Right lobe of liver (tissue), 6 donors: ENCODE measurements at places on chromosomes 7 and 10. TPM values are rescaled to one million over a fixed set of nuclear protein-coding genes. Genes with fewer than 3 reads are reported as not detected.
A peak's percentile ranks its signal among the peaks of the same experiment; 100 is the strongest.

DNA sequence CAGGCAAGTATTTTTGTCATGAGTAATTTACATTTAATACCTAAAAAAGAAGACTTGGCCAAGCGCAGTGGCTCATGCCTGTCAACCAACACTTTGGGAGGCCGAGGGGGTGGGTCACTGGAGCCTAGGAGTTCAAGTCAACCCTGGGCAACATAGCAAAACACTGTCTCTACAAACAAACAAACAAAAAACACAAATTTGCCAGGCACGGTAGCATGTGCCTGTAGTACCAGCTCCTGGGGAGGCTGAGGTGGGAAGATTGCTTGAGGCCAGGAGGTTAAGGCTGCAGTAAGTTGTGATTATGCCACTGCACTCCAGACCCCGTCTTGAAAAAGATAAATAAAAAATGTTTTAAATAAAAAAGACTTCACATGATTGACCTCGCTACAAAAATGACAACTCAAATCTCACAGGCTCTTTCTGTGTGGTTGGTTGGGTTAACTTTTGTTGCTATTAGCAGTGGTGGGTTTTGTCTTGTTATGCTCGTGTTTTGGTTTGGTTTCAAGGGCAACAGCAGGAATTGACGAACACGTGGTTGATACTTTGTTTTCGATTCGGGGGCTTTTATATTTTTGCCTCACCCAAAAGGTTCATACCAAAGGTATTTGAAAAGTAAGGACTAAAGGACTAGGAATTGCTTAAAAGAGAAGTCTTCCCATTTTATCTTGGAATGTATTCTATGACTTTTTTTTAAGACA, 227.2 kb upstream of the MKLN1 start:
- DNase-seq, result no peak

SH2B2 gene
- total RNA-seq, result 2.5 TPM

DNA sequence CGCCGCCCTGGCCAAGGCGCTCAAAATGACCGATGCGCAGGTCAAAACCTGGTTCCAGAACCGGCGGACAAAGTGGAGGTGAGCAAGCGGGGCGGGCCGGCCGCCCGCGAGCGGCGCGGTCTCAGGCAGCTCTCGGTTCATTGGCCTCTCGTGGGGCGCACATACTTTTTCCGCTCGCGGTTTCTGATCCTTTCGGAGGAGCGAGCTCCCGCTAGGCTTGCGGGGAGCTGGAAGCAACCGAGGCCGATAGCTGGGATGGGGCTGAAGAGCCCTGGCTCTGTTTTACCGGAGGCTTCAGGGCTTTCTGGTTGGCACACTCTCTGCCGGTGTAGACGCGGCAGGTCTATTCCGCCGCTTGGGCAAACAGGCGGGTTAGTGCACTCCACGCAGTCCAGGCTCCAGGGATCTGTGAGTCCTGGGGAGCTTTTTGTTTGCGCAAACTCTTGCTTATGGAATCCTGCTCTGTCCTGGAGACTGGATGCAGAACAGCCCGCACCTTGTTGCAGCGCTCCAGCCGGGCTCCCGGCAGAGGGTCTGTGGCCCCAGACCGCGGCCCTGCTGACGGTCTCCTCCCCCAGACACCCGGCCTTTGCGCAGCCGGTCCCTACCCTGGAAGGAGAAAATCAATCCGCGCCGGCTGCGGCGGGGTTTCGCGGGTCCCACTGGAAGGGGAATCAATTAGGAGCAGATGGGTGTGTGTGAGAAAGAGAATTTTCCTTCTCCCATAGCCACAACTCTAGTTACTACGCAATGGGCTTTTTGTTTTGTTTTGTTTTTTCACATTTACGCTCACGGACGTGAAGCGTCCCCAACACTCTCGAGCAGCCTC, 3.4 kb downstream of the TLX1 start:
- no peak for DNase-seq

GRCh38 chr7:141053626-141054025, 20.2 kb upstream of the TMEM178B start:
- no peak for DNase-seq

GRCh38 chr7:149713061-149713730, 60.2 kb downstream of the ZNF467 start:
- DNase-seq, result no peak

GPAM gene
- total RNA-seq, result 85.1 TPM

TRIL gene
- total RNA-seq, result 0.29 TPM

ZWINT gene
- 1.5 TPM for total RNA-seq

- no peak for DNase-seq
Observed at GRCh38 chr7:10156972-10157371, 816.7 kb upstream of the PHF14 start.

DNAJB9 gene
- 57.0 TPM for total RNA-seq

SHTN1 gene
- total RNA-seq, result 30.8 TPM

NPSR1 gene
- total RNA-seq, result not detected

CACUL1 gene
- total RNA-seq, result 26.4 TPM

PRTFDC1 gene
- 1.1 TPM for total RNA-seq

GRCh38 chr10:99912041-99912440, 97.7 kb downstream of the DNMBP start:
- DNase-seq, result no peak

SFTPA1 gene
- total RNA-seq, result 0.35 TPM

NPM3 gene
- total RNA-seq, result 6.4 TPM

UCN3 gene
- not detected for total RNA-seq

GRCh38 chr7:138564365-138564764, 104.3 kb downstream of the TRIM24 start:
- peak; percentile 76 for DNase-seq

DNA sequence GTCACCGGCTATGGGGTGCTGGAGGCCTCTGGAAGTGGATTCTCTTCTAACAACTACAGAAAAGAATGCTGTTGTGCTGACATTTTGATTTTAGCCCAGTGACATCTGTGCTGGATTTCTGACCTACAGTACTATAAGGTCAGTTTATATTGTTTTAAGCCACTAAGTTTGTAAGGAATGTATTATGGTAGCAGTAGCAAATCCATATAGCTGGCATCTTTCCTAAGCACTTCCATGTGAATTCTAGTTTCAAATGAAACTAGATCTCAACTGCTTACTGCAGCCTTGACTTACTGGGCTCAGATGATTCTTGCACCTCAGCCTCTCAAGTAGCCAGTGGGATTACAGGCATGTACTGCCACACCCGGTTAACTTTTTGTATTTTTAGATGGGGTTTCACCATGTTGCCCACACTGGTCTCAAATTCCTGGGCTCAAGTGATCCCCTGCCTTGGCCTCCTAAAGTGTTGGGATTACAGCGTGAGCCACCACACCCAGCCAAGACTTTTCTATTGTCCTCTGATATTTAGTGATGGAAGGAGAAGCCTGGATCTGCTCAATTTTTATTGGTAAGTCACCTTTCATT, 414.0 kb downstream of the PHTF2 start:
- DNase-seq, result no peak

DNA sequence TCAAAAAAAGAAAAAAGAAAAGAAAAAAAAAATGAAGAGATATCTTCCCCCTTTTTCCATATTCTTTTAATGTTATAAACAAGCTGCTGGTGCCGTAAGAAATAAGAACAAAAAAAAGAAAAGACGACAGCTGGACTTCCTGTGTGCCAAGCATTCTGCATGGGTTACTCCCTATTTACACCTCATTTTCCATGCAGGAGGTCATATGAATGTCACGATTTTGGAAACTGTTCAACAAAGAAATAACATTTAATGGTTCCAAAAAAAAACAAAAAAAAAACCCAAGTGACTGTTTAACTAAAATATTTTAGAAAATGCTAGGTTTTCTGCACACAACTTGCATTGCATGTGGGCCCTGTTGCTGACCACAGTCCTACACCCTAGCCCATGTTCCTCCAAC, 159.3 kb downstream of the TNS3 start:
- no peak for DNase-seq

- no peak for DNase-seq
Observed at GRCh38 chr10:21512573-21513404, 12.7 kb downstream of the SKIDA1 start.

DNA sequence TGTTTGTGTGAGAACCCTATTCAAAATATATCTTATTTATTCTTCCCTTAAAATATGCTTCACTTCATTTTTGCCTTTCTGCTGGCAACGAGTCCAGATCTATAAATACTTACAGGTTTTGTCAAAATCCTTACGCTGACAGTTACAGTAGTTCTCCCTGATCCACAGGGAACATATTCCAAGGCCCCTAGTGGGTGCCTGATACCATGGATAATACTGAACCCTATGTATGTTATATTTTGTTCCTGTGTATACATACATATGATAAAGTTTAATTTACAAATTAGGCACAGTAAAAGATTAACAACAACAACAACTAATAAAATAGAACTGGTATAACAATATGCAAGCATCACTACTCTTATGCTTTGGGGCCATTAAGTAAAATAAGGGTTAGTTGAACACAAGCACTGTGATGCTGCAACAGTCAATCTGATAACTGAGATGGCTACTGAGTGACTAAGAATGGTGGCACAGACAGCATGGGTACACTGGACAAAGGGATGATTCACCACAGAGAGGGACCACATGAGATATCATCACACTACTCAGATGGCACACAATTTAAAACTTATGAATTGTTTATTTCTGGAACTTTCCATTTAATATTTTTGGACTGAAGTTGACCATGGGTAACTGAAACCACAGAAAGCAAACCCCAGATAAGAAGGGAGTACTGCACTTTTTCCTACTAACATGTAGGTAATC, 29.4 kb upstream of the PCGF5 start:
- no peak for DNase-seq

DNA sequence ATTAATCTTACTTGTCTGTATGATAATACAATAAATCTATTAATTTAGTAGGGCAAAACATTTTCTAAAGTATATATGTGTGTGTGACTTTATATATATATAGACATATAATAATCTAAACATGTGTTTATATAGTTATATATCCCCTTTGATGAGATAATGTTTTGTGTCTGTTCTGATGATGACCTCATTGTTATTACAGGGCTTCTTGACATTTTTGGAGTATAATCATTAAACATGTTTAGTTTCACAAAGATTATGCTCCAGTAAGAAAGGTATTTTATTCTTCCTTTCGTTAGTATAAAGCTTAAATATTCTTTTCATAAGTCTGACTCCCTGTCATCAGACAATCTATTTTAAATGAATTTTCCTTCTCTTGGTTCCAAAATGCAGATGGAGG, 62.3 kb upstream of the CABCOCO1 start:
- no peak for DNase-seq

INMT gene
- 38.0 TPM for total RNA-seq

PCDH15 gene
- not detected for total RNA-seq

DNA sequence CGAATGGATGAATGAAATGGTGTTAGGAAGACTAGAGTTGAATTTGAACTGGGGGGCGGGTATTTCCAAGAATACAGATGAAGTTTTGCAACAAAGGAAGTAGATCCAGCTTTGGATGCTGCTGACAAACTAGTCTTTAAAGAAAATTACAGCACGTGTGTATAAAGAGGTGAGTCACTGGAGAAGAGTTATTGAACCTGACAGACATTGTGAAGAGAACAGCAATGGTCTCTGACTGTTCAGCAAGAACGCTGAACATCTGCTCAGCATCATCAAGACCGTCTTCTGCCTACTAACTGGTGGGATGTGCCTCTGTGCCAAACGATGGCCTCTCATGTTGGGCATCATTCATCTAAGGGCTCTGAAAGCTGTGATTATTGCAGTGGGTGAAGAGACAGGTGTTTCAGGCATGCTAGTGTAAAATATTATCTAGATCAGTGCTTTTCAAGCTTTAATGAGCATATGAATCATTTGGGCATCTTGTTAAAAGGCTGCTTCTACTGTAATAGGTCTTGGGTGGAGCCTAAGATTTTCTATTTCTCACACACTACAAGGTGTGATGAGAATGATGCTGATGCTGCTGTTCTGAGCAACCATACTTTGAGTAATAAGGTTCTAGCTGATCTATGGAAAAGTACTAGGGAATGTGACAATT, 291.3 kb downstream of the PTEN start:
- no peak for DNase-seq

- DNase-seq, result no peak
Observed at GRCh38 chr7:115008465-115009114, 86.7 kb downstream of the MDFIC start.

ADGRA1 gene
- not detected for total RNA-seq

- no peak for DNase-seq
Observed at GRCh38 chr7:100356416-100357068, 1.4 kb upstream of the PILRB start.

DNA sequence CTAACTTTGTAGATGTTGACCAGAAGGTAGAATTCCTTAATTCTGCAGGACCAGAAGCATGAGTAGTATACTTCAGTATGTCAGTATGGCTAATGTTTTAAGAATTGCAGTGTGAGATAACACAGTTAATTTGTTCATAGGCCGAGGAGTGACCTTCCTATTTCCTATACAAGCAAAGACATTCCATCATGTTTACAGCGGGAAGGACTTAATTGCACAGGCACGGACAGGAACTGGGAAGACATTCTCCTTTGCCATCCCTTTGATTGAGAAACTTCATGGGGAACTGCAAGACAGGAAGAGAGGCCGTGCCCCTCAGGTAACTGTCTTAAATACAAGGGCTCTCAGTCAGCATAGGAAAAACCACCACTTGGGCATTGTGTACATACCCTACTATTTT, 7.2 kb downstream of the DDX21 start:
- DNase-seq, result no peak

- DNase-seq, result no peak
Observed at GRCh38 chr7:121447911-121448300, 51.8 kb upstream of the FAM3C start.

EPHB6 gene
- 2.6 TPM for total RNA-seq

GRCh38 chr7:27316311-27316710, 73.7 kb downstream of the EVX1 start:
- DNase-seq, result no peak

- no peak for DNase-seq
Observed at GRCh38 chr10:12195281-12195602, 449 bp downstream of the NUDT5 start.
